Thoracic aorta (tissue), 2 donors: ENCODE measurements at places on chromosomes 5 and 9. TPM values are rescaled to one million over a fixed set of nuclear protein-coding genes. Genes with fewer than 3 reads are reported as not detected.

The ZCCHC7 gene
- 13.8 TPM for total RNA-seq

DNA sequence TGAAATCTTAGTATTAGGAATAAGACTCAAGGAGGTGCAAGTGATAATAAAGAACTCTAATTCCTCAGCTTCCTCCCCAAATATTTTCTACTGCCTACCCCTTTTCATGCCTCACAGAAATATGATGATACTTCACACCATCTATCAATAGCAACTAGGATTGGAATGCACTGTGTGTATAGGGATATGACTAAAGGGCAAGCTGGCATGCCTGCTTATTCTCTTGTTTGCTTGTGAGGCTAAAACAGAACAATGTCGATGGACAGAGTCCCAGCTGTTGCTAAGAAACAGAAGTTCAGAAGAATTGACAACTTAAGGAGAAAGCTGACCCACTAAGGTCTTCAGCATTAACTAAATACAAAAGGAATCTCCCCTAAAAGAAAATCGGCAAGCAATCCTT, 9.7 kb upstream of the CHD1 start:
- DNase-seq, result no peak

- DNase-seq, result no peak
These were observed 17.0 kb downstream of the MRPL36 start for GRCh38 chr5:1782385-1783215.

The ORM2 gene
- not detected for total RNA-seq

DNA sequence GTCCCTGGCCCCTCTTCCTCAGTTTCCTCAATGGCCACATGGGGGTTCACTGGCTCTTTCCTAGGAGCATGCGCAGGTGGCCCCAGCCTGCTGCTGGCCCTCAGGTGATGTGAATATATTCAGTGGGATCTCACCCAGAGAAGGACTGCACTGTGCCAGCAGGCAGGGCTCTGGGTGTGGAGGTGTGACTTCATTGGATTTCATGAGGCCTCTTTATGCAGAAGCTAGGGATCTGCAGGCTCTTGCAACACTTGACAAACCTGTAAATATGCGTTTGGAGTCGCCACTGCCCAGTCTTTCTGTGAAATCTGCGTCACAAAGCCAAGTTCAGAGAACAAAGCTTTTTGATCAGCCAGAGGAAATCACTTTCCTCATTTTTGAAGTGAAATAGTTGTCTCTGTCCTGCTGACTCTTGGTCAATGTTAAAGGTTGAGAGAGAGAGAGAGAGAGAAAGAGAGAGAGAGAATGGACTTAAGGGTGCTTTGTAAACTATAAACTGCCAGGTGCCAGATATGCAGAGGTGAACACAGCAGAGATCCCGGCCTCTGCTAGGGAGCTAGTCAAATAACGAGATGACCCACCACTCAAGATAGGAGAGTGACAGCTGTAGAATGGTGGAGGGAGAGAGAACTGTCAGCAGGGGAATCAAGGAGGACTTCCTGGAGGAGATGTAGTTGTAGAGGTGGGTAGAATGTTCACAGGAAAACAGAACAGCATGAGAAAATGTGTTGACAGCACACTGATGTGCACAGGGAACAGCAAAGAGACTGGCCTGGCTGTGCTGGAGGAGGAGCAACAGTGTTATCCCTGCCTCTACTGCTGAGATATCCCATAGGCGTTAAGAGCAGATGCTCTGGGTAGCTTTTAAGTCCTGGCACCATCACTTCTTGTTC, 167.0 kb upstream of the ZNF618 start:
- DNase-seq, result no peak

- no peak for DNase-seq
These were observed 41.9 kb downstream of the CFAP90 start for GRCh38 chr5:7808998-7809397.

DNA sequence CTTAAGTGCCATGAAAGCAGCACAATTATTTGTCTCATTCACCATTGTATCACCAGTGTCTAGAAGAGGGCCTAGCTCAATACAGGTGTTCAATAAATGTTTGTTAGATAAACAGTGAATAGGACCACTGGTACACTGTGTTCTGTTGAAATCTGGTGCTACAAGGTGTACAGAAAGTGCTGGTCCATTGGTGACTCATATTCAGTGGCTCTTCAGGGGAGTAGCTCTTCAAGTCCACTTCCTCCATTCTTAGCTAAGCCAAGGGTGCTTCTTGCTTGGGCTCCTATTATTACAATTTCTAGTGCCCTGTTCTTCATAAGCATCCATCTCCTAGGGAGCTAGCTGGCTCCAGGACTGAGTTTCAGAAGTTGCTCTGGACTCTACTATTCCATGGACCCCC, 6.4 kb upstream of the FCHO2 start:
- no peak for DNase-seq

GRCh38 chr9:91783411-91783810, 166.6 kb downstream of the ROR2 start:
- DNase-seq, result no peak

GRCh38 chr9:129422843-129423192, 198.1 kb downstream of the C9orf50 start:
- no peak for DNase-seq

DNA sequence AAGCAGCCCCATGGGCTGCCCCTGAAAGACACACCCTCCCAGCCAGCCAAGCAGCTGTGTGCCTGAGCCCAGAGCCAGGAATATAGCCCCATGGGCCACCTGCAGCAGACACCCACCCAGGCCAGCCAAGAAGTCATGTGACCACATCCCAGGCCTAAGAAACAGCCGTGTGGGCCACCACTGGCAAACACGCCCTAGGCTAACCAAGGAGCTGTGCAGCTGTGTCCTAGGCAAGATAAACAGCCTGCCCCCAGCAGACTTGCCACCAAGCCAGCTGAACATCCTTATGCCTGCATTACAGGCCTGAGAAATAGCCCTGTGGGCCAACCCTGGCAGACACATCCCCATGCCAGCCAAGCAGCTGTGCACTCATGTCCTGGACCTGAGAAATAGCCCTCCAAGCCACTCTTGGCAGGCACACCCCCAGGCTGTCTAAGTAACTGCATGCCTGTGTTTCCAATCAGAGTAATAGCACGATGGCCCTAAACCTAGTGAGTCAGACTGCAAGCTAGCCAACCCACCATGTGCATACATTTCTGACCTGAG, 143.0 kb downstream of the ADAMTS6 start:
- DNase-seq, result no peak
